Retinal pigment epithelial cell (primary cell): ENCODE measurements at places on chromosomes 1 and 21.

GRCh38 chr1:192598589-192598988 lies 23.0 kb downstream of the RGS1 start:
- no peak for DNase-seq

- DNase-seq, result no peak
These were observed 3.4 kb downstream of the TNFRSF18 start for GRCh38 chr1:1202831-1203560.

GRCh38 chr1:235720544-235720943 lies 71.0 kb upstream of the GNG4 start:
- no peak for DNase-seq

DNA sequence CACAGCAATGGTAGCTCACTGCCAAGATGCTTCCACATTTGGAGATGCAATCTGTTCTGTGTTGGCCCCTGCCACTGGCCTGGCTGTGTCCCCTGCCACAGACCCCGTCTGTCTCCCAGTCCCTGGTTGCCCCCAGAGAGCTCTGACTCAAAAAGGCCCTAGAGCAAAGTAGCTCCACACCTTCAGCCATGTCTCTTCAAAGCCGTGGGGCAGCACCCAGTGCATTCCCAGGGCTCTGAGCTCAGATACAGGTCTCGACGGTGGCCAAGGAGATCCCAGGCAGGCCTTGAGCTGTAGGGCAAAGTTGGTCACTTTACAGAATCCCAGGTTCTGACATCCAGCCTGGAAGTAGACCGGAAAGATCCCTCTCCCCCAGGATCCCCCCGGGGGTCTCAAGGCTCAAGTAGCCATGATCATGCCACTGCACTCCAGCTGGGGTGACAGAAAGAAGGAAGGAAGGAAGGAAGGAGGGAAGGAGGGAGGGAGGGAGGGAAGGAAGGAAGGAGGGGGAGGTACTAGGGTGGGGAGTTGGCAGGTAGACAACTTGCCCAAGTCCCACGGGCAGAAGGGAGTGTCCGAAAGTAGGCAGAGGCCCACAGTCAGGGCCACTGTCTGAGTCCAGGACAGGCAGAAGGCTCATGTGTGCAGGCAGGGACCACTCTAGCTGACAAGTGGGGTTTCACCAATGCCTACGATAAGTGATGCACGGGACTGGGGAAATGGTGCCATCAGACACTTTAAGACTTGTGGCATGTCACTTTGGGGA lies 4.8 kb upstream of the ARF1 start:
- DNase-seq, result no peak

GRCh38 chr1:181483285-181484195 lies at the start of gene CACNA1E:
Gene CACNA1E (plus strand): TSS chr1:181483517. CDS start chr1:181483745, 228 bp downstream.
- DNase-seq, result no peak

- no peak for DNase-seq
These were observed 79.1 kb downstream of the CACNA1E start for GRCh38 chr1:181562395-181562794.

- no peak for DNase-seq
These were observed 42.9 kb downstream of the ERG start for GRCh38 chr21:38455403-38455802.

DNA sequence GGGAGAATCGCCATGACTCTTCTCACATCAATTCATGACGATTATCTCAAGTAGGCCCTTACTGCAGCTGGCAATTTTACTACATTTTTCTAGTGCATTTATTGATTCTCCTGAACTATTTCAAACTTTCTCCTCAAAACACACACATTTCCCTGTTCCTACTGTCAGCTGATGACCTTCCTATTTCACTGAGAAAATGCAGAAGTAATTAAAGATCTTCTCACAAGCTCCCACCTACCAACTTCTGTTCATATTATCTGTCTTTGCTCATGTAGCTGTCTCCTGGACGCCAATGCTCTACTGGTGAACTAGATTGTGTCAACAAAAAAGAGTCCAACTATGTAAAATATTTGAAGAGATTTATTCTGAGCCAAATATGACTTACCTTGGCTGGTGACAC lies 36.4 kb upstream of the FASLG start:
- DNase-seq, result no peak

- no peak for DNase-seq
These were observed at the start of gene ASTN1 for GRCh38 chr1:177164380-177165068. Gene ASTN1 (minus strand): TSS chr1:177164712. CDS start chr1:177164676, 36 bp downstream.

DNA sequence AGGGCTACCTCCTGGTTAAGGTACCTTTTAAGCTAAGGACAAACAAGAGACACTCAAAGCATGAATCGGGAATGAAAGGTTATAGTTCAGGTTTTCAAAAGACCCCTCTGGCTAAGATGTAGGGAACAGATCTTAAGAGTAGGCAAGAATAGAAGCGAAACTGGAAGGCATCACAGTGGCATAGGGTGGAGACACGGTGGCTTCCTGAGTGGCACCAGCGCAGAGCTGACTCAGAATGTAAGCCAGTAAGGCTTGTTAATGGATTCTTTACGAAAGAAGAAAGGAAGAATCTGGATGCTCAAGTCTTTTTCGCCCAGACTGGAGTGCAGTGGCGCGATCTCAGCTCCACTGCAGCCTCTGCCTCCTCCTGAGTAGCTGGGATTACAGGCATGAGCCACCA lies 21.2 kb downstream of the PADI6 start:
- no peak for DNase-seq

DNA sequence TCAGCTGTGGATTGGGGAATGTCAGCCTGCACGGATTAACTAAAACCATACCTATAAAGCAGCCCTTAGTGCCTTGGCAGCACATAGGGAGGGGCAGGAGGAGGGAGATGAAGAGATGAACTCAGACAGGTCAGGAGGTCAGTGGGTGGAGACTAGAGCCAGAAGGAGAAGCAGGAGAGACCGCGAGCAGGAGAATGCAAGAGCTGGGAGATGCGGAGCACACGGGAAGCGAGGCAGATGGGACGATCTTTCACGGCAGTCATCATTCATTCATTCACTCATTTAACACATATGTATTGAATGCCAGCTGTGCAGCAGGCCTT lies 41.9 kb downstream of the NEK2 start:
- no peak for DNase-seq

GRCh38 chr1:231315887-231316286 lies 21.8 kb downstream of the EXOC8 start:
- no peak for DNase-seq

- DNase-seq, result peak; percentile 72
These were observed at the start of gene MINDY1 for GRCh38 chr1:151006327-151007052. Gene MINDY1 (minus strand): TSS chr1:151006902. CDS start chr1:151002617, 4,285 bp downstream.

- no peak for DNase-seq
These were observed 338.7 kb downstream of the VAV3 start for GRCh38 chr1:107626073-107626796.

- no peak for DNase-seq
These were observed 451.5 kb upstream of the ADAMTS5 start for GRCh38 chr21:27418346-27418745.

DNA sequence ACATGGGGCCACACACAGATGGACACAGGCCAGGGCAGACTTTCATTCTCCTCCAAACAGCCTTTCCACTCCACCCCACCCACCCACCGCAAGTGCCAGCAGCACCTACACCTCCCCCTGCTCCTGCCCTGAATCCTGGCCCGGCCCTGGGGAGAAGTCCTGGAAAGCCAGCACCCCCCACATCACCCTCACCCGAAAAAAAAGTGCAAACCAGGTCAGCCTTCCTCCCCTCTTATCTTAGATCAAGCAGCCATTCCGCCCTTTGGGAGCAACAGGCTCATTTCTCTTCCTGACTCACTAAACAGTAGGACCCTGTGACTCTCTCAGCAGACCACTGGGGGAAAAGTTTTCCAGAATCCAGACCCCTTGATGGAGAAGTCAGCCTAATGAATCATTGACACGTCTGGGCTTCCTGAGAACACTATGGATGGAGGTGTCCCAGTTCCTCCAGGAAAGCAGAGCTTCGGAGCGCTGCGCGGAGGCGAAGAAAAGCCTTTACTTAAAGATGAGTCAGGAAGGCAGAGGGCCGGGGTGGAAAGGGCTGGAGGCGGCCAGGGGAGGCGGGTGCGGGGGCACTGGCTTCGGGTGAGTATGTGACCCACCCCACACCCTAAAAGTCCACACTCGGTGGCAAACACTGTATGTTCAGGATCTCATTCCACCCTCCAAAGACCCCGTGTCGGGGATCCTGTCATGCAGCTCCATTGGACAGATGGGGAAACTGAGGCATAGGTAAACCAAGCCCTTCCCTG lies 588.7 kb downstream of the MATN1 start:
- no peak for DNase-seq

- no peak for DNase-seq
These were observed 9.0 kb upstream of the LDLRAP1 start for GRCh38 chr1:25534410-25534788.

- no peak for DNase-seq
These were observed 24.4 kb downstream of the CAP1 start for GRCh38 chr1:40064797-40065499.

GRCh38 chr1:237018896-237019295 lies 14.7 kb upstream of the MT1HL1 start:
- no peak for DNase-seq

DNA sequence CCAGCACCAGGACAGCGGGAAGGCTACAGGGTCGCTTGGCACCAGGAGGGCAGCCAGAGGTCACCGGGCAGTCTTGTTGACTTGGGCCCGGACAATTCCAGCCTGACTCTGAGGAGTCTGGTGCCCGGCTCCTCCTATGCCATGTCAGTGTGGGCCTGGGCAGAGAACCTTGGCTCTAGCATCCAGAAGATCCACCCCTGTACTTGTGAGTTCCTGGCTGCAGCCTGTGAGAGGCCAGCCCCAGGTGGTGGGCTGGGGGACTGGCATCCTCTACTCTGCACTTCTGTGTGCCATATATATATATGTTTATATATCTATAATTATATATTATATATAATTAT lies 11.6 kb upstream of the PTPN7 start:
- DNase-seq, result no peak

- no peak for DNase-seq
These were observed 54.7 kb downstream of the PDE9A start for GRCh38 chr21:42708107-42708506.

DNA sequence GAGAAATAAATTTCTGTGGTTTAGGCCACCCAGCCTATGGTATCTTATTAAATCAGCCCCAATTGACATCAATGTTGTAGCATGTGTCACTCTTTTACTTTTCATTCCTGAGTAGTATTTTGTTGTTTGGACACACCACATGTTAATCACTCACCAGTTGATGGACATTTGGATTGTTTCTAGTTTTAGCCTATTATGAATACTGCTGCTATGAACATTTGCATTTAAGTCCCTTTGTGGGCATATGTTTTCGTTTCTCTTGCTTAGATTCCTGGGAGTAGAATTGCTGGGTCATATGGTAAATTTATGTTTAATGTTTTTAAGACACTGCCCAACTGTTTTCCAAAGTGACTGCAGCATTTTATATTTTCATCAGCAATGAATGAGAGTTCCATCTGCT lies 50.2 kb upstream of the NUF2 start:
- no peak for DNase-seq

- no peak for DNase-seq
These were observed 957.0 kb downstream of the AMY1C start for GRCh38 chr1:104706631-104707147.

- DNase-seq, result no peak
These were observed 112.4 kb downstream of the PIK3R3 start for GRCh38 chr1:46020010-46020409.
